ENCODE measurements at places on chromosomes 3 and 15. TPM values are rescaled to one million over a fixed set of nuclear protein-coding genes. Genes with fewer than 3 reads are reported as not detected.

Gene CAMK1
- 0.17 TPM for polyA plus RNA-seq

Gene SSUH2
- not detected for polyA plus RNA-seq

Gene PLA2G4B
- polyA plus RNA-seq, result 0.82 TPM

Gene CYP1A1
- polyA plus RNA-seq, result not detected

Gene ADIPOQ
- not detected for polyA plus RNA-seq

Gene CHRM5
- polyA plus RNA-seq, result not detected

Gene SLC22A14
- polyA plus RNA-seq, result not detected

GRCh38 chr3:45746777-45747622 lies 49.3 kb downstream of the SLC6A20 start:
- DNase-seq, result no peak

DNA sequence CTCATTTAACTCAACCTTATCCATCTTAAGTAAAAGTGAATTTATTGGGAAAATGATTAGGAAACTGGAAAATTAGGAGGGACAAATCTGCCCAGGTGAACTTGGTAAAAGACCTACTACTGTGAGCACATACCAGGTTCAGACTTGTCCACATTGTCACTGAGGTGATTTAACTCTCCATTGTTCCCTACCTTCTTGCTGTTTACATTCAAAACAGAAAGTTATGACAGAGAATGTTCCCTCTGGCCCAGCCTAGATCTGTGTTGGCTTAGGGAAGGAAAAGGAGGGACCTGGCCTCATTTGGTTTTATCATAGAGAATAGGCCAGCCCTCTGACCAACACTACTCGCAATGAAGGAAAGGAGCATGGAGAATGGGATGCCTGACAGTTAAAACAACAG lies 117.6 kb downstream of the SATB1 start:
- no peak for DNase-seq

DNA sequence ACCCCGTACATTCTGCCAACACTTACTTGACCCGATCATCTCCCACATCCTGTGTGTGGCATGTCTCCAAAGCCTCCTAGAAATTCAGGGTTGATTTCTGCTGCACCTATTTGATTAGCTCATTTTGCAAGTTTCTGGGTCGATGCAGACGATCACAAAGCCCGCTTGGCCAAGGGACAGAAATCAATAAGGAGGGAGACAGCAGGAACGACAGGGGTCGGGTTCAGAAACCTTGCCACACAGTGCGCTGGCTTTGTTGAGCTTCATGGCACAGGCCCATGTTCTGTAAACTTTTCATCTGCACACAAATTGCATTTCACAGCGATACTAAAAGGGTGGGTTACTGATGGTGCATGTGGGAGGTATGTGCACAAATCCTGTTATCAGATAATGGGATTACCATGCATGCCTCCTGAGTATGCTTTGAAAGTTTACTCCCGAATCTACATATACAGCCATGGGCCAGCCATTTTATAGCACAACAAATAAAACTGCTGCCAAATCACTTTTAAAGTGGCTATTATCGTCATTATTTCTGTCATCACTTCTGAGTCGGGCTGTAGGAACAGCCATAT lies 95.9 kb upstream of the ATP11B start:
- DNase-seq, result no peak

GRCh38 chr15:93217343-93217742 lies 128.3 kb upstream of the RGMA start:
- no peak for DNase-seq

GRCh38 chr3:63294332-63294731 lies 16.2 kb downstream of the SYNPR start:
- no peak for DNase-seq

GRCh38 chr3:81216192-81216591 lies 545.3 kb downstream of the GBE1 start:
- DNase-seq, result no peak

GRCh38 chr3:141921316-141921715 lies 44.9 kb downstream of the ATP1B3 start:
- DNase-seq, result no peak

GRCh38 chr15:95141486-95141885 lies 910.1 kb downstream of the MCTP2 start:
- DNase-seq, result no peak

GRCh38 chr3:138404121-138404520 lies 30.3 kb upstream of the ESYT3 start:
- DNase-seq, result no peak

GRCh38 chr3:134362670-134363380 lies 11.4 kb downstream of the AMOTL2 start:
- DNase-seq, result no peak

DNA sequence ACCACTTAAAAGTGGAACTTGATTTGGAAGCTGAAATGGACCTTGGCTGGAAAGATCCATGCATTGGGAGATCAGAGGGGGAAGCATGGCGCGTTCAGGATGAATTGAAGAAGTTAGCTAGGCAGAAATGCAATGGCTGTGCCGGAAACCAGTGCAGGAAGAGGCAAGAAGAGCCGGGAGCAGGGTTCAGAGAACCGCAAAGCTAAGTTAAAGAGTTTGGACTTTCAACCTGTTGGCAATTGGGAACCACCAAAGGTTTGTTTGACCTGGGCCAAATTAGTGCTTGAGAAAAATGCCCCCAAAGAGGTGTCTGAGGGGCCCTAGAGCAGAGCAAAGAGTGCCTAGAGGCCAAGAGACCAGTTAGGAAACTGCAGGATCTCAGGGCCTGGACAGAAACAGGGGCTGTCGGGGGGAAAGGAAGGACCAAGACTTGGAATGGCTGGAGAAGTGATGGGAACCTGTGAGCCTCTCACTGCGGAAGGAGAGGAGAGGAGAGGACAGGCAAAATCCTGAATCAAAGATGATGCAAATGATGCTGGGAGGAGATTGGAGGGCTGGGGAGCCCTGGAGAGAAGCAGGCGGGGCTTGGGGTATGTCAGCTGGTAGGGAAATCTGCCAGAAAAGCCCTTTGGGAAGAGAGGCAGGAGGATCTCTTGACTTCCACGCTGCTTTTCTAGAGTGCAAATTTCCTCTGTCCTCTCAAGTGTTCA lies 49.3 kb downstream of the FAM174B start:
- DNase-seq, result no peak
